ENCODE measurements at places on chromosomes 6 and 20.

GRCh38 chr6:45417436-45417835 is 39.7 kb upstream of the SUPT3H start:
- no peak for DNase-seq

DNA sequence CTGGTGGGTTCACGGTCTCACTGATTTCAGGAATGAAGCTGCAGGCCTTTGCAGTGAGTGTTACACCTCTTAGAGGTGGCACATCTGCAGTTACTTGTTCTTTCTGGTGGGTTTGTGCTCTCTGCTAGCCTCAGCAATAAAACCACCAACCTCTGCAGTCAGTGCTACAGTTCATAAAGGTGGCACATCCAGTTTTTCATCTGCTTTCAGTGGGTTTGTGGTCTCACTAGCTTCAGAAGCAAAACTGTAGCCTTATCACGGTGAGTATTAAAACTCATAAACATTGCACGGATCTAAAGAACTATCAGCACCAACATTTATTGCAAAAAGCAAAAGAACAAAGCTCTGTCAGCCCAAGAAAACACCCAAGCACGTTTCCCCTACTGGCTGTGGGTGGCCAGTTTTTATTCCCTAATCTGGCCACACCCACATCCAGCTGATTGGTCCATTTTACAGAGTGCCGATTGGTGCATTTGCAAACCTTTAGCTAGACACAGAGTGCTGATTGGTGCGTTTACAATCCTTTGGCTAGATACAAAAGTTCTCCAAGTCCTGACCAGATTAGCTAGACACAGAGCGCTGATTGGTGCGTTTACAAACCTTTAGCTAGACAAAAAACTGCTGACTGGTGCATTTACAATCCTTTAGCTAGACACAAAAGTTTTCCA is 3.4 kb upstream of the TMEM14C start:
- DNase-seq: peak; percentile 34

- DNase-seq: no peak
Measured at GRCh38 chr6:90347411-90347851, 50.8 kb upstream of the BACH2 start.

- no peak for DNase-seq
Measured at GRCh38 chr6:161415302-161415855, 141.5 kb upstream of the AGPAT4 start.

DNA sequence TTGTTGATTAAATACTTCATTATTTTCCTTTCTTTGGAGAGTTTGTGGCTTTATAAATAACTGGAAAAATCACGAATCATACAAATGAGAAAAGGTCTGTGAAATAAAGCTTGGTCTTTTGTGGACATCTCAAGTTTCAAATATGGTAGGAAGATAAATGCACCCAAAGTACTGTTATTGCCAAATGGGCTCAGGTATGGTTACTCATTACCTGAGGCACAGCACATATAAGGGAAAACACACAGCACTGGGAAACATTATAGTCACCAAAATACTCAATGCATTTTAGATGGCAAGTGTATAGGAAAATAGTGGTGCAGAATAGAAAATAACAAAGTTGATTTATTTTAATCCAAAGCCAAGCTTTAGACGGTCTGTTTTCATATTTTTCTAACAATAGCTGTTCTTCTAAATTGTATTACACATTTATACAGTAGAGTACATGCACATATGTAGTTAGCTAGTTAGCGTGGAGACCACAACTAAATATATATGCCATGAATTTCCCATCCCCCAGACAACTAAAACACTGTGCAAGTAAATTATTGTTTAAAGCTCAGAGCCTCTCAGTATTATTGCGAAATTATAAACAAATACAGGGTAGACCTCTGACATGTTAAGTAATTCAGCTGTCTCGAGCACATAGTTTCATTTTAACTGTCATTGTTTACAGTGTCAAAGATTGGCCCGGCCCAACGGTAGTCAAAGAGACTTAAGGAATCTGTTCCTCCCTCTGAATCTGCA is 336.0 kb downstream of the SYNE1 start:
- DNase-seq: no peak

GRCh38 chr6:169035385-169036240 is 218.0 kb downstream of the THBS2 start:
- DNase-seq: no peak

- DNase-seq: no peak
Measured at GRCh38 chr6:168014428-168014827, 17.0 kb downstream of the KIF25 start.

- no peak for DNase-seq
Measured at GRCh38 chr6:159578629-159579028, 114.4 kb downstream of the SOD2 start.

DNA sequence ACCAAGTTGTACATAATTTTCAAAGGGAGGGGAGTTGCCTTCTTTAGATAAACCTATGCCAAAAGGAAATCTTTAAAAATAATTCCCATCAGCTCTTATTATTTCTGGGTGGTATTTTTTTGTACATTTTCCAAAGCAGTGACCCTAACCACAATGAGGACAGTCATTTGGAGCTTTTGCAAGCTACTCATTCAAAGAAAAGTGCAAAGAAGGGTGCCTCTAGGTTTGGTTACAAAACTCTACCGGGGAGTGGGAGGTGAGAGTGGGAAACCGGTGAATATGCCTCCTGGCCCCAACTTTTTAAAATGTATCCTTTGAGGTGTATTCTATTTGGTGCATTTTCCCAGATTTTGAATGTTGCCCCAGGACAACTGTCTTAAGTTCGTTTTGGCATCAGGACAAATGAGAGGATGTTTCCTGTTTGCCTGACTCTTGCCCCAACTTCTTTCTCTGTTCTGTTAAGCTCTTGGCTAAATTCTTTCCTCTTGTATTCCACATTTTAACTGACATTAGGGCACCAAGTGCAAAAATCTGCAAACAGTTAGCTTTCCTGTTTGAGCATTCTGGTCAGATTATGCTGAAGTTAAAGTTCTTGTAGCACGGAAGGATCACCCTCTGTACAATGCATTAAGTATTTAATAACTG is 78.9 kb downstream of the SLX4IP start:
- no peak for DNase-seq

All from CD4-positive, alpha-beta T cell treated with Interleukin-15 for 4 hours (primary cell).